Suppressor macrophage treated with lipopolysaccharide for 1 hour (primary cell): ENCODE measurements at places on chromosomes 3 and 15.

- no peak for DNase-seq
These were observed 336.7 kb upstream of the ZNF717 start for GRCh38 chr3:76122007-76122406.

GRCh38 chr3:126375835-126376331 lies 18.7 kb upstream of the KLF15 start:
- DNase-seq = no peak

DNA sequence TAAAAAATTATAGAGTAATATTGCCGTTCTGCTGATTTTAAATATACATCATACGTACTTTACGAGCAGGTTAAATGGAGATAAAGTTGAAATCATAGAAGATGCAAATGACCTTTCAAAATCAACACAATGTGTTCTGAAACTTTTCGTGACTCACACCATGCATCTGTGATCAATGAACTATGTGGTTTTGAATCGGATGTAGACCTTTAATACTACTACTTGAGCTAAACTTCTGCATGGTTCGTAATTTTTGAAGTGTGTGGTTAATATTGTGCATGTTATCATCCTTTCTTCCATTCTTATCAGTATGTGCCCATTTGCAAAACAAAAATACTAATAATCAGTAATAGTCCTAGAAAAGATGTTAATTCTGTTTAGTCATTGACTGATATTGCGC lies 58.9 kb downstream of the GASK1A start:
- no peak for DNase-seq

DNA sequence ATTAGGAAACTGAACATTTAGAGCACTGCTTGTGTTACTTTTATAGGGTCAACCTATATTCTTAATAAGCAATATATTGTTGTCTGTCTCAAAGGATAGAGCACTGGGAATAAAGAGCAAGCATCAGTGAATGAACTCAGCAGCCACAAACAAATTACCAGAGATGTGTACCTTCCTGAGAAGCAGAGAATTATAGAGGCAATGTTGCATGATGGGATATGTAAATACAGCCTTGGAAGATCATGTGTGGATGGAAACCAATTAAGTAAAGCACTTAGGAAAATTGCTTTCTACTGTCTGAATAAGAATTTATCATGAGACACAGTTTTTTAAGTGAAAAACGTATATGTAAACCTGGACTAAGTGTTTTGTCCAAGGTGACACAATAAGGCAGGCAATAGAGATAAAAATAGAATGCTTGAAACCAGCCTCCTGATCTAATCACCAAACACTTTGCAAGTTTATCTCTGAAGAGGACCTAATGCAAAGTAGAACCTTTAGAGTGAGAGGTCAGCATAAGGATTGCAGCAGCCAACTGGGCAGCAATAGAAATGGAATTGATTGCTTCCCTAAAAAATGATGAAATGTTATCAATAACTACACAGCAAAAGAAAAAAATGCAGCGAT lies 848.0 kb downstream of the TUSC7 start:
- DNase-seq = no peak

- no peak for DNase-seq
These were observed 176.2 kb upstream of the TOPAZ1 start for GRCh38 chr3:44065311-44066094.

DNA sequence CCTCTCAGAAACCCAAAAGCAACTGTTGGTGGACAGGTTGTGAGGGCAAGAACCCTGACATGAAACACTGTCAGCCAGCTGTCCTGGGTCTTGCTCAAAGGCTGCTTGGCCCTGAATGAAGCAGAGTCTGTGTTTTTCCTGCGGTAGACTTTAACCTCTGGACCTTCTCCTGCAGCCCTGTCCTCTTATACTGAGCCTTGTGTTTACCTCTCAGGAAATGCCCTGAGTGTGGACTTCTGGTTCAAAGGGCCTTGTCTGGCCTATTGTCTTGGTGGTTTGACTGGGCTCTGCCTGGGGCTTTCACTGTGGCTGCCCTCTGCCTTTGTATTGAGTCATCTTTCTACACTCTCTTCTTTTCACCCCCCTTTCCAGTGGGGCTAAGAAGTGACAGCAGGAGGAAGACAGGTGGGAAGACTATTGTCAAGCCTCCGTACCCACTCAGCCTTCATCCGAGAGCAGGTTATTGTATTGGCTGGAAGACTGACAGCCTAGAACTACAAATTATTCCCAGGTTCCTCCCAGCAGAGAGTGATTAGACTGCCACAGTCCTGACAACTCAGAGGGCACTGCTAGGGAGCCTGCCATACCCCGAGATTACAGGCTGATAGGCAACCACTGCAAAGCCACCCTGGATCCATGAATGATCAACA lies 3.5 kb downstream of the SEC13 start:
- no peak for DNase-seq
